ENCODE measurements at places on chromosomes 1 and 21.

- no peak for DNase-seq
These were observed 386.1 kb downstream of the KCNH1 start for GRCh38 chr1:210747890-210748289.

- DNase-seq: no peak
These were observed 7.9 kb downstream of the STYXL2 start for GRCh38 chr1:167101754-167102153.

DNA sequence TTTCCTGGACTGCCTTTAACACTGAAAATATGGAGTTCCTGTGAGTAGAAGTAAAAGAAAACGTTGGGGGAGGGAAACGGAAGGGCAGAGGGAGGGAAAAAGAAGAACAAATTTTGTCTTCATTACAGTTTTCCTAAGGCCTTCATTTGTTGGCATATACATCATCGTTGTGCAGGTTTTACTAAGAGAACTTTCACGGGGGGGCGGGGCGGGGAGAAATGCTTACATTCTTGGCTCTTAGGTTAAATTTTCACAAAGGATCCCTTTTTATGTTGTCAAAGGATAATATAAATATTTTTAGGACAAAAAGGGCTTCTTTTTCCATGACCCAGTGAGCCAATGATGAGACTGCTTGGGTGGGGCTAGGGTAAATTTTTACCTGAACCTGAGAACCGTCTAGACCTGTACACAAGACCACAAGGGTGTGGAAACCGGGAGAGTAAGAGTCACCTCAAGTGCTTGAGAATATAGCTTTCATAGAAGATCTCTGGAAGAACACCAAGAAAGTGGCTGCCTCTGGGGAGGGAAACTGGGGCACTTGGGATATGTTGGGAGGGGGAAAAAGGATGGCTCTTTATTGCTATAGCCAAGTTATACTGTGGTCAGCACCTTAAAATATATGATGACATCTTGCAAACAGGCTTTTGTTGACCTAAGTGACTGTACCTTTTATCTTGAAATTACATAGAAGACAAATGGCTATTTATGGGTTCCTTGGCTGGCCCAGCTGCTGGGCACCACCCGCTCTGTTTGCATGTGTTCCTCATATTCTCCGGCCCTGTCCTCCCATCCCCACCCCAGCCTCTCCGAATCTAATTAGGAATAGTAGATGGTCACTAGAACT is 2.0 kb upstream of the UTP25 start:
- DNase-seq: no peak

- no peak for DNase-seq
These were observed 563.9 kb downstream of the NPHP4 start for GRCh38 chr1:5428351-5428750.

GRCh38 chr1:246010386-246010785 is 496.7 kb downstream of the SMYD3 start:
- no peak for DNase-seq

- DNase-seq: peak; percentile 18
These were observed 128.4 kb downstream of the TGFB2 start for GRCh38 chr1:218473522-218473921.

- DNase-seq: no peak
These were observed 74.8 kb upstream of the ACTL8 start for GRCh38 chr1:17680308-17680707.

All from Kasumi-1 (cell line).